ENCODE measurements at places on chromosomes 6 and 20.

- DNase-seq = peak; percentile 56
Observed at GRCh38 chr6:149127212-149127611, 190.3 kb upstream of the TAB2 start.

- DNase-seq = peak; percentile 90
Observed at GRCh38 chr20:9035126-9035525, 33.8 kb upstream of the PLCB4 start.

- DNase-seq = no peak
Observed at GRCh38 chr6:4486568-4487315, 289.5 kb upstream of the CDYL start.

DNA sequence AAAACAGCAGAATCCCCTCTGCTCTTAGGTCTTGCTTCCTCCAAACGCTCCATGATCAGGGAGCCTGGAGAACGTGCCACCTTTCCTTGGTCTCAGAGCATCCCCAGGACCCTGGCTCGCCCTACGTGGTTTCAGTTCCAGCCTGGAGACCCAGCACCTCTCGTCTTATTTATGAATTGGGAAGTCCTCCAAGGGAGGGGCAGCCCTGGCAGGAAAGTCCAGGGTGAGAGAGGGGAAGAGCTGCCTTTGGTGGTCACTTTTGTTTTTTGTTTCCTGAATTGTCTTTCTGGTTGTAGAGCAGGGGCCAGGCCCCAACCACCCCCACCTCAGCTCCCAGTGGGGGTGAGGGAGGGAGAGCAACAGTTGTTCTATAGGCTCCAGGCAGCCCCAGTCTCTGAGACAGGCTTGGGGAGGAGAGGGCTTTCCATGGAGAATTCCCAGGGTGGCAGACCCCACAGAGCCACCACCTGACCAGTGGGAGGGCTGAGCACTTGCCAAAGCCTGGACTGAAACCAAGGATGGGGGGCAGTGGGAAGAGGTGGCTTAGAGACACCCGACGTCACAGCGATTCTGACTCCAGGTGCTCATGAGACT is 88.8 kb downstream of the PRND start:
- DNase-seq = no peak

DNA sequence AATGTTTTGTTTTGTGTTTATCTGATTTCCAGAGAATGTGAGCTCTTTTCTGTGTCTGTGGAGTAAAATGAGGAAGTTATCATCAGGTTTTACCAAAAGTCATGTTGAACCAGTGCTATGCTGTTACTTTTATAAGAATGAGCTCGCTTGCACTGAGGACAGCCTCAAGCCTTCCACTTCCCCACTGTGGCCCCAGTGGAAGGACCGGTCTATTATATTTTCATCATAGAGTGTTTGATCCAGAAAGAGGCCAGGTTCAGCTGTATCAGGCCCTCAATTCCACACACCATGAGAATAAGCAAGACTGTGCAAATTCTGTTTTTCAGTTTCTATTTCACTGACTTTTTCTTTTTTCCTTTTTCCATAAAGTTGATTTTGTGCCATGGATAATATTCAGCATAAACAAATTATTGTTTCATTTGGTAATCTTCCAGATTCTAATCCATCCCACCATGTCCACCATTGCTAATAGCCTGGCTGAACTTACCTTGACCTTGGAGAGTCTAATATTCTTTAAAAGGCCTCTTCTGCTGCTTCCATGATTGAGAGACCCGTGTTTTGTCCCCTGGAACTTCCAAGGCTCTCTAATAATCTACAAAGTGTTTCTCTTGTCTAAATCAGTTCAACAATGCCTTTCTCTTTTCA is 286.2 kb downstream of the THBS2 start:
- peak; percentile 44 for DNase-seq

DNA sequence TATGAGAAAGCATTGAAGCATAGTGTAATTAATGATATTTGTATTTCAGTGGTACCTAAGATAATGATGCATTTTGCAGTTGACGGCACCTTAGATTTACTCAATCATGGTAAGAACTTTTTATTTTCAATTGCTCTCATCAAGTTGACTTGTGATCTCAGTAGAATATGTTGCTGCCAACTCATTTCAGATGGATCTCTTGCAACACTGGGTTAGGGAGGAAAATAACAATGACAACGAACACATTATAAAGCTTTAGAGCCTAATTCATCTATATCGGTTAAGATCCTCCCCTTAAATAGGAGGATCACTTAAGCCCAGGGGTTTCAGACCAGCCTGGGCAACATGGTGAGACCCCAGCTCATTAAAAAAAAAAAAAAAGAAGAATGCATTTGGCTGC is 18.0 kb upstream of the TBC1D22B start:
- no peak for DNase-seq

GRCh38 chr6:39342692-39343395 is 20.3 kb upstream of the KCNK16 start:
- DNase-seq = no peak

GRCh38 chr6:131281471-131282270 is 146.4 kb downstream of the AKAP7 start:
- no peak for DNase-seq

- no peak for DNase-seq
Observed at GRCh38 chr20:37611852-37612251, 82.0 kb upstream of the CTNNBL1 start.

DNA sequence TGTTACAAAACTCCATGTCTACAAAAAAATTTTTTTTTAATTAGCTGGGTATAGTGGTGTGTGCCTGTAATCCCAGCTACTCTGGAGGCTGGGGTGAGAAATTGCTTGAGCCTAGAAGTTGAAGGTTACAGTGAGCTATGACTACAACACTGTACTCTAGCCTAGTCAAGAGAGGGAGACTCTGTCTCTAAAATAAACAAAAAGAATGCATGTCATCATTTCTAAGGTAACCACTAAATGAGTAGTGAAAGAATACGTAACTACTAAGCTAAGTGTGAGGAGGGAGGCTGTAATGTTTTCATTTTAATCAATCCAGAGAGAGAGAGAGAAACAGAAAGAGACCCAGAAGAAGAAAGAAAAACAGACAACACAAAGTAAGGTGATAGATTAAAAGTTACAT is 9.9 kb downstream of the SYCP2 start:
- DNase-seq = no peak

DNA sequence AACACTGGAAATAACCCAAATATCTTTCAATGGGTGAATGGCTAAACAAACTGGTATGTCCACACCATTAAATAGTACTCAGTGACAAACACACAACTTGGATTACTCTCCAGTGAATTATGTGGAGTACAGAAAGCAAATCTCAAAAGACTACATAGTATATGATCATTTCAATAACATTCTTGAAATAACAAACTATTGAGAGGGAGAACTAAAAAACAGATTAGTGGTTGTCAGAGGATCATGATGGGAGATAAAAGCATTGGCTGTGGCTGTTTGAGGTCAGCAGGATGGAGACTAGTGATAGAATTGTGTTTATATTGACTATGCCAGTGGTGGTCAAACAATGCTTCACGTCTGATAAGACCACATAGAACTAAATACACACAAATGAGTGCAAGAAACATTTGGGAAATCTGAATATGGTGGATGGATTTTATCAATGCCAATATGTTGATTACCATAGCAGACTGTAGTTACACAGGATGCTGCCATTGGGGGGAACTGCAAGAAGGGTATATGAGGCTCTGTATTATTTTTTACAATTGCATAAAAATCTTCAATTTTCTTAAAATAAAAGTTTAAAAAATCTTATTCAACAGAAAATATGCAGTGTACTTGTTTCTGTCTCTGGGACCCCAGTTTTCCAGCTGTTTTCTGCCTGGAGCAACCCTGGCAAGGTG is 242.0 kb downstream of the TBXT start:
- DNase-seq = no peak

- no peak for DNase-seq
Observed at GRCh38 chr6:74070091-74070490, 374.1 kb downstream of the CD109 start.

DNA sequence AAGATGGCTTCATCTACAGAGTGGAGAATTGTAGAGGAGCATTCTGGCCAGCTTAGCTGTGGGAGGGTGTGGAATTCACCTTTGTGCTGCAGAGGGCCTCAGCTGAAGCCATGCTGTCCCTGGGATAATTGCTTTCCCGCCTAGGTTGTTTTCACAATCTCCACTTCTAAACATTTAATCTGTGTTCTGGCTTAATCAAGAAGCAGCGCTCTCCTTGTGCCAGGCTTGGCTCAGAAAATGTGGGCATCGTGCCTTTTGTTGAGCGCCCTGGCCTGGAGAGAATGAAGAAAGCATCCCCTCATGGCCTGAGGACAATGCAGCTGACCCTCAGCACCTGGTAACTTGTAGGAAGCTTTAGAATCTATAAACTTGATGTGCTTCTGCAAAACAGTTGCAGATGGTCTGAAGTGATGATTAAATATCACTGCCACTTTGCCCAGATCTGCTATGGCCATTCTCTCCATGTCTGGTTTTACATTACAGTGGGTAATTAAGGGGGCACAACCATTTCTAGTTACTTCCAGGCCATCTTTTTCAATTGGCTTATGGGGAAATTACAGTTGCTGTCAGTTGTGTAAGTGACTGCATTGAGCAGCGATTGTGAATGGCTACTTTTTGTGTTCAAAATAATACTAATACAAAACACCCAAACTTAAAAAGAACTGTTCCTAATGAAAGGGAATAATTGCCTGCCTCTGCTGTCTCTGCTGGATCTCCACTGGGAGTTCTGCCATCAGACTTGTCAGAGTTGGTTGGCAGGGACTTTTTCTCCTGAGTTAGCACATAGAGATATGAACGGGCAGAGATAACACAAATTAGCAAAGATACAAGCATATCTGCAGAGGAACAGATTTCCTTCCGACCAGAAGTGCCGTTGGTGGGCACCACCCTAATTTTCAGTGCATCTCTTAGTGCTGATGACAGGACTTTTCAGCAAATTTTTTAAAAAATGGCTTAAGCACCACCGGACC is 18.4 kb downstream of the CTNNBL1 start:
- no peak for DNase-seq

DNA sequence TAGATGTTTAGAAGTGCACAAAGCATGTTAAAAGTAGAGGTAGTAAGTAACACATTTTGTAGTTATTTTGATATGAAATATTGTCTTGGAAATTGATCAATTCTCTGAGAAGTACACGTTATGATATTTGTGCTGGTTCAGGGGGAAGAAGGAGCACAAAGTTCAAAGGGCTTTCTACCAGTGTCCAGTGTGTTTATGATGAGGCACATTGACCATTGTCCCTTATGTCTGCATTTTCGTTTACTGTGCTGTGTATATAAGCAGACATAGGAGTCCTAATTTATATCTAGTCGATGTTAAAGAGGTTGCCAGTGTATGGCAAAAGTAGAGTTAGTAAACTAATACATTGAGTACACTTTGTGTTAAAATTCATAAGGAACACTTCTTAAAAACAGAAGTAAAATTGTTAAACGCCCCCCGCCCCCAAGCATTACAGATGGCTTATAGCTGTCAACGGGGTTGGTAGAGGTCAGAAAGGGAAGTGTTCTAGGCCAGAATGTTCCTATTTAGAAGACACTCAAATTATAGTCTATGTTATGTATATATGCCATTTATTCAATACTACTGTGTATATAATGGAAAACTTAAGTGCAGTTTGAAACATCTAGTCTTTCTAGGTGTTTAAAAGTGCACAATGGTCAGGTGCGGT is 13.3 kb upstream of the HMGN4 start:
- DNase-seq = no peak

- DNase-seq = peak; percentile 92
Observed at GRCh38 chr6:111973118-111973761, 80.7 kb upstream of the CCN6 start.

- no peak for DNase-seq
Observed at GRCh38 chr6:75219263-75219662, 13.4 kb upstream of the COL12A1 start.

DNA sequence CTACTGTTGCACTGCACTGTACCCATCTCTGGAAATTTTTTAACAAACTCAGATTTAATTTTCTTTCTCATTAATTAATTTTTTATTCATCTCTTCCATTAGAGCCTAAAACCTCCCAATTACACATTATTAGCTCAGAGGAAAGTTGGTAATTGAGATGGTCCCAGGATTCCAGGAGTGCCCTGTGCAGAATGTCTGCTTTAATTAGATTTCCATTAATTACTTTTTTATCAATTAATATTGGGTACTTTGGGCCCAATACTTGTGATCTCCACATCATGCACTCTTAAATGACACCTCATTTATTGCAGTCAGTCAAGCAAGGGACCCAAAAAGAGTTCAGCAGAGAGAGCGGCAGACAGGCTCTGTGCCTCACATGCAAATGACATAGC is 232.0 kb downstream of the PTPRT start:
- no peak for DNase-seq

GRCh38 chr20:1844325-1845162 is 50.7 kb upstream of the SIRPA start:
- DNase-seq = peak; percentile 20

DNA sequence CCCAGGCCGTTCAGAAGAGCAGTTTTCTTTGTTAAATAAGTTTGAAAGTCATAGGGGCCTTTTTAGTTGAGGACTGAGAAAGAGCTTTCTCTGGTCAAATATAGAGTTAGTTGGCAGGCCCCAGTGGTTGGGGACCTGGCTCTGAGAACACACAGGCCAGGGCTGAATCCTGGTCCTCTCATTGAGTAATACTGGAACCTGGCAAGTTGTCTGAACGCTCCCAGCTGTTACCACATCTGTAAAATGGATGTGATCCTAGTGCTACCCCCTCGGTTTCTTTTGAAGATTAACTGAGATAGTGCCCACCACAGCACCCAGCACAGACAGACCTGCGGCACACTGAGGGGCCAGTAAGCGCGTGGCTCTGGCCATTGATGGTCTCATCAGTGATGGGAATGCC is 215.5 kb downstream of the ZDHHC14 start:
- no peak for DNase-seq

GRCh38 chr6:84568971-84569370 is 195.4 kb downstream of the TBX18 start:
- peak; percentile 60 for DNase-seq

- DNase-seq = no peak
Observed at GRCh38 chr20:49824206-49824605, 11.6 kb downstream of the SLC9A8 start.

DNA sequence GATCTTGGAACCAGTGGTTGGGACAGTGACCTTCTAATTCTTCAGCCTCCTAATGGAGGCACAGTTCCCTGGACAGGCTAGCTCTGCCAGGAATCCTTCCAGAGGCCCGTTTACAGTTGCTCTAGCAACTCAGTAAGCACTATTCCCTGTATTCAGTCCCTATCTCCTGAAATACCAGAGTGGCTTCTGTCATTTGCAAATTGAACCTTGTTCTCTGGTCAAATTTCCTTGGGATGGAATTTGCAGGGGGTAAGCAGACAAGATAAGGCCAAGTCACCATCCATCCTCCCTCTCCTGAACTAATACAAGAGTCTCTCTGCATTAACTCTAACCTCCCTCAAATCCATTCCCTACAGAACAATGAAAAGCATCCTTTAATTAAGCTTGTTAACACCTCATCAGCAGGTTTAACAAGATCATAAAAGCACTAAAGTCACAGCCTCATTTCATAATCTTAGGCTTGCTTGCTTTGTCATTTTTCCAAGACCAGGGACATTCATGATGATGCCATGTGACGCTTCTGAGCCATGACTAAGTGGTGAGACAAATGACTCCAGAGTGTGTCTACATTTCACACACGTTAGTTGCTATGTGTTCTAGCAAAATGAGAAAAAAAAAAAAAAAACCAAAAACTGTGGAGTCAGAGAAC is 37.1 kb downstream of the SLC22A23 start:
- DNase-seq = peak; percentile 34

- no peak for DNase-seq
Observed at GRCh38 chr6:114052141-114052540, 81.2 kb upstream of the HDAC2 start.

- DNase-seq = peak; percentile 80
Observed at GRCh38 chr6:1554476-1555310, 55.0 kb upstream of the FOXC1 start.

GRCh38 chr6:168157272-168158212 is 78.5 kb upstream of the FRMD1 start:
- peak; percentile 2 for DNase-seq

GRCh38 chr20:56328861-56329260 is 29.9 kb upstream of the FAM210B start:
- DNase-seq = peak; percentile 37

All from adipocyte (in vitro differentiated cells).